ENCODE measurements at places on chromosomes 12 and 14.

DNA sequence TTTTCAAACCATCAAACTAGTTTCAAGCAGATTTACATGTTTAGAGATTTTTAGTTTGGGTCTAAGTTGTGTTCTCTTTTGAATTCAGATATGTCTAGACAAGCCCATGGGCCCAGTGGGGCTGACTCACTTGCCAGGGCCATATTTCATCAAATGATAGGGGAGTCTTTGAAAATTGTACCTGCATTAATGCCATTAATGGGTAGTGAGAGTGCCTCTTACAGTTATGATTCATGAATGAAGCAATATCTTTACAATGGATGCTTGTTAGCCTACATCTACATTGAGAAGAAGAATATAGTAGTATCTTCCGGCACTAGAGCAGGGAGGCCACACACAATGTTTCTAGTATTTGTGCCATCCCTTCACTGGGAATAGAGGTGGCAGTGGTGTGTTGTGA, 174.2 kb upstream of the E2F7 start:
- DNase-seq = no peak

GRCh38 chr12:13573698-13574321, 377.3 kb downstream of the EMP1 start:
- DNase-seq = no peak

DNA sequence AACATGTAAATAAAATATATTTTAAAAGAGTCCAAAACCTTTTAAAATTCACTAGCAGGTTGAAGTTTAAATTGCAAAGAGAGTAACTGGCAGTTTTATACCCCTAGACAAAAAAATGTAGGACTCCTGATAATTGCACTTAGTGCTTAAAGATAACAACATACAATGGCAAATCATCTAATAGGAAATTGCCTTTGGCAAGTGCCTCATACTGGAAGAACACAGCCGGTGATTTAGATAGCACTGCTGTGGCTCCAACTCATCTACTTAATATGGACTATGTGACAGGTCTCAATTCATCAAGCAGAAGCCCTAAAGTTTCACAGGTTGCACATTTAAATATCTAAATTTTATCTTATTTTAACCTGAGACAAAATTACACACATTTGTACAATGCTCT, 13.4 kb downstream of the C12orf50 start:
- DNase-seq = no peak

DNA sequence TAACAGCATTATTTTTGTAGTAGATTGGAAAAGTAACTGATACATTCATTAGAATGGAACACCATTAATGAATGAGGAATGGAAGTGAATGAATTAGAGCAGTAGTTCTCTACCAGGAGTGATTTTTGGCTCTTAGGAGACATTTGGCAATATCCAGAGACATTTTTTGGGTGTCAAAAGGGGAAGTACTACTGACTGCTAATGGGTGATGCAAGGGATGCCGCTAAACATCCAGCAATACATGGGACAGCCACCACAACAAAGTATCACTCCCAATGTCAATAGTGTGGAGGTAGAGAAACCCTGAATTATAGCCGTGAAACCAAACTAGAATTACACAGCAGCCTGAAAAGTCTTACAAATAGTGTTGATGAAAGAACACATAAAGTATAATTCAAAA, 1.5 kb downstream of the CHURC1 start:
- DNase-seq = no peak

- DNase-seq = no peak
Measured at GRCh38 chr14:101591582-101591981, 30.3 kb downstream of the DIO3 start.

- no peak for DNase-seq
Measured at GRCh38 chr14:92760524-92760805, 12.0 kb upstream of the LGMN start.

GRCh38 chr14:38290601-38291188, 34.8 kb upstream of the CLEC14A start:
- DNase-seq = no peak

GRCh38 chr14:20035449-20035848, 389 bp downstream of the OR4K13 start:
- no peak for DNase-seq

DNA sequence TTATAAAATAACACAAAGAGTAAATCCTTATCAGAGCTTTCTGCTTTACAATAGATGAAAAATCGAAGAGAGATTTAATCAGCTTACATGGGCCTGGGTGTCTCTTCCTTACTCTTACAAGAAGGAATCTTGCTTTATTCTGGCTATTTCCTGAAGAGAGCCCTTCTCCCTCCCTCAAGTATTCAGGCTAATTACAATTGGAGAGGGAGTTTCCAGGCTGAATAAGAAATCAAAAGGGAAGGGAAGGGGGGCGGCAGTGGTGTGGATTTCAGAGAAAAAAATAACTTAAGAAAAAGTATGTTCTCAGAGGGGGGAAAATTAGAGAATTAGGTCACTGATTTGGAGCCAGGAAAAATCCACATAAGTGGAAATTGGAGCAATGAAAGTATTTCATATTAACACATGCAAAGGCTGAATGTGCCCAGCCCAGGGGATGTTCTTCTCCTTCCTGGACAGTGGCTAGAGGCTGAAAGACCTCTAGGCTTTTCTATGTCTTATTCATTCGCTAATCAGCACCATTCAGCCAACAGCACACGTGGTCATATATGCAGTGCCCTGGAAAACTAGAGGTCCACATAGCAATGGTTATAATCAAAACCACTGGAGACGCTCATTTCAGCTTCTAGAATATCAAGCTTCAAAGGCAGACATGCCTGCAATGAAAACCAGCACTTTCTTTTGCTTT, 158.9 kb upstream of the BTG1 start:
- DNase-seq = no peak

- no peak for DNase-seq
Measured at GRCh38 chr12:46369474-46370379, 2.8 kb downstream of the SLC38A2 start.

- DNase-seq = no peak
Measured at GRCh38 chr14:102749393-102750305, 27.6 kb upstream of the TRAF3 start.

GRCh38 chr12:100077367-100077766, 65.3 kb downstream of the BLTP3B start:
- no peak for DNase-seq

GRCh38 chr12:117470804-117471203, 109.4 kb upstream of the NOS1 start:
- DNase-seq = no peak

Data from endothelial cell (in vitro differentiated cells).